ENCODE measurements at places on chromosomes 11 and 22. TPM values are rescaled to one million over a fixed set of nuclear protein-coding genes. Genes with fewer than 3 reads are reported as not detected.

LMO2 gene
- 0.20 TPM for total RNA-seq

ZNF280A gene
- 0.75 TPM for total RNA-seq

SLN gene
- total RNA-seq = not detected

ANO5 gene
- total RNA-seq = 2.0 TPM

GRCh38 chr22:49010901-49011300, 816.8 kb downstream of the BRD1 start:
- DNase-seq = no peak

DNA sequence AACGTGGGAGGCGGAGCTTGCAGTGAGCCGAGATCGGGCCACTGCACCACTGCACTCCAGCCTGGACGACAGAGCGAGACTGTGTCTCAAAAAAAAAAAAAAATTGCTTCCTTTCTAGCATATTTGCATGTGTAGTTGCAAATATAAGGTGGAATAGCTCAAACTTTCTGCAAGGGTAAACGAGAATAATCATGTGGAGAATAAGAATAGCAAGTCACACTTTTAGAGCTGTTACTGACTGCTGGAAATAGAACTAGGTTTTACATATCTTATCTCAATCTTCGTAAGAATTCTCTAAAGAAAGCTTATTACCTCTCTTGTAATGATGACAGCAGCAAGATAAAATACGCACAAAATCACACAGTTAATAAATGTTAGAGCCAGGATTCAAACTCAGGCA, 1.6 kb downstream of the L3MBTL2 start:
- DNase-seq = no peak

DNA sequence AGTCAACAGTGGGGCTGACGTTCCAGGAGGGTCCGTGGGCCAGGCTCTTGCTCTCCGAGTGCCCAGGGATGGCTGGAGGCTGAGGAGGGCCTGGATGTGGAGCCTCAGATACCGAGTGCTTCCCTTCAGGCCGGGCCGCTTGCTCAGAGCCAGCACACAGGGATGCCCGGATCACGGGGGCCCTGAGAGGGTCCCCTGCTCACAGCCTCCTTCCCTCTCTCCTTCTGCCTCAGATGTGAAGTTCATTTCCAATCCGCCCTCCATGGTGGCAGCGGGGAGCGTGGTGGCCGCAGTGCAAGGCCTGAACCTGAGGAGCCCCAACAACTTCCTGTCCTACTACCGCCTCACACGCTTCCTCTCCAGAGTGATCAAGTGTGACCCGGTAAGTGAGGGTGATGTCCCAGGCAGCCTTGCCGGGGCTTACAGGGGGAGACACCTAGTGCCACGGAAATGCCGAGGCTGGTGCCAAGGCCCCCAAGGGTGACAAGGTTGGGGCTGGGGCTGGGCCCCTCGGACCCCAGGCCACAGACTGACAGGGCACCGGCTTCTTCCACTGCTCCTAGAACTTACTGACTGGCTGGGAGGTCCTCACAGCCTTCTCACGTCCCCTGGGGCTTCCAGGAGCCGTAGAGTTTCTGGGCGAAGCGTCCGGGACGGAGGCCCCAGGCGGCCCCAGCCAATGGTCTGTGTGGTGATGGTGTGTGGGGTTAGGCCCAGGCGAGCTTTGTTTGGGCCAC, 7.0 kb downstream of the CCND1 start:
- no peak for DNase-seq

DNA sequence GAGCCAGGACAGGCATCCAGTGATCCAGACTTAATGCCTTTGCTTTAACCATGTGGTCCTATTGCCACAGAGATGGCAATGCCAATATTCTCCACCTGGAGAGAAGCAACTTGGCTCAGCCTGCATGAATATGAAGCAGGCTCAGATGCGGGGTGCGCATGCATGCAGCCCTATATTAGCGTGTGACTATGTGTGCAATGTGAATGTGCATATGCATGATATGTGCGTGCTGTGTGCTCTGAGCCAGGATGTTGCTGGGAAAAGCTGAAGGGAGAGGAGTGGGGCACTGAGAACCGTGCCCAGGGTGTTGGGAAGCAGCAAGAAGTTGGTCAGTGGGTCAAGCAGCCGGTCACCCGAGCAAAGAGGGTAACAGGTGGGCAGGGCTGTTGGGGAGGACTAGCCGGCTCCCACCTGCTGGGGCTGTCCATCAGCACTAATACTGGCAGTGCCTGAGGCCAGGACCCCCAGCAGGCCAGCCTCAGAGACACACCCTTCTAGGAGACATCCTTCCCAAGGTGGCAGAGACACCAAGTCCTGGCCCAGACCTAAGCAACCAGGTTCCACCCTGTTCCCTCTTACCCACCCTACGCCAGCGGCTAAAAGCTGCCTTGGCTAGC, 24.8 kb upstream of the MYOD1 start:
- no peak for DNase-seq

- DNase-seq = no peak
Measured at GRCh38 chr11:65536412-65537295, 11.8 kb downstream of the SCYL1 start.

DNA sequence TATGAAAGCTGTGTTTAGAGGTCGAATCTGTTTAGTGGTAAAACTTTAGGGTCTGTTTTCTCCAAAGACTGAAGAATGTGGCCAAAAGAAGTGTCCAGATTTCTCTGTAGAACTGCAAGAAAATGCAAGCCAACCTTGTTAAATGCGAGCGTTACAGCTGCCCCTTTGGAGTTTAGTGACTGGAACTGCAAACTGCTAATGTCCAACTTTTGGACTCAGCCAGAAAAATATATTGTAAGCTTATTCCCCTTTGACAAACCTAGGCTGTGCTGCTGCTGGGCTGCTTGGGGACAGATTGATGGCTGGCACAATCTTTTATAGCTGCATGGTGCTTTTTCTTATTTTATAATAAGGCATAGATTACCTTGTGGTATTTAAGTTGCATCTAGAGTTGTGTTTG, 3.9 kb downstream of the TEAD1 start:
- DNase-seq = no peak

- no peak for DNase-seq
Measured at GRCh38 chr11:130487924-130488815, 39.7 kb downstream of the ADAMTS15 start.

DNA sequence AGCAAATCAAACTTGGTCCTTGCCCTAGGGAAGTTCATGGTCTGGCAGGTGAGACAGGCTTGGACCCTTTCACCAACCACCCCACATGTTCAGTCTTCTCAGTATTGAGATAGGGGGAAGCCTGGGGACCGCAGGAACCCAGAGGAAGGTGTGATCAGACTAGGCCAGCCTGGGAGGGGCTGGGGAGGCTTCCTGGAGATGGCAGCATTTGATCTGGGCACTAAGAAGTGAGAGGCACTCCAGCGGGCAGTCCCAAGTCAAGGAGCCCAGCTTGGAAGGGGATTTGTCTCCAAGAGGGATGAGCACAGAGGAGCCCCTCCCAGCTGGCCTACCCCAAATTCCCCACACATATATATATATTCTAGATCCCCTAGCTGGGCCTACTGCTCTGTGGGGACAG, 5.4 kb downstream of the LRRC32 start:
- DNase-seq = no peak

DNA sequence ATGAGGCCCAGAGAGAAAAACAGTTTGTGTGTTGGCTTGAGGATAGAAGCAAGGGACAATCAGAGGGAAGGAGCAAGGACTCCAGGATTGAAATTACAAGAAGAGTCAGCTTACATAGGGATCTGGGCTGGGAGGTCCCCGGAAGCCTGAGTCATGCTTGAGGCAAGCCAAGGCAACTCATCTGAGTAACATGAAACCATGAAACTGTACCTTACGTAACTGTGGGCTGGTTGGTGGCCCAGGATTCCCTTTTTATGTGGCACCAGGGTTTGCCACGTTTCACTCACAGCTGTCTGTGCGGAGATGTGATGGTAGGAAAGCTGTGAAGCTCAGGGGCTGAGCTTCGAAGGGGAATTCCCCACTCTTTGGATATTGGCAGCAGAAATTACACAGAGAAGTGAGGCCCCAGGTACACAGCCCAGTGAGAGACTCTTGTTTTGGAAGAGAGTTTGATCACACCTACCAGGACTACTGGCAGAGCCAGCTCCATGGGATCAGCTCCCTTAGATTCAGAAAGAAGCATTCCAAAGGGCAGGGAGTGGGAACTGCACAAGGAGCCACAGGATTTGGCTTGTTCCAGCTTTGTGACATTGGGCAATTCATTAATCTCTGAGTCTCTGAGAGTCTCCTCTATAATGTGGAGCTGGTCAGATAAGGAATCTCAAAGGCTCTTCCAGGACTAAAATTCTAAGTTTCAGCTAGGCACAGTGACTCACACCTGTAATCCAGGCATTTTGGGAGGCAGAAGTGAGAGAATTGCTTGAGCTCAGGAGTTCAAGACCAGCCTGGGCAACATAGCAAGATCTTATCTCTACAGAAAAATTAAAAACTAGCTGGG, 7.8 kb downstream of the SLC5A1 start:
- DNase-seq = peak; percentile 85

All from NCI-H460 (cell line).